ENCODE measurements at places on chromosomes 3 and 15. TPM values are rescaled to one million over a fixed set of nuclear protein-coding genes. Genes with fewer than 3 reads are reported as not detected.

- DNase-seq: no peak
Measured at GRCh38 chr3:197801891-197802778, 11.1 kb downstream of the LRCH3 start.

GRCh38 chr3:64266983-64267382 is 41.7 kb upstream of the PRICKLE2 start:
- DNase-seq: no peak

DNA sequence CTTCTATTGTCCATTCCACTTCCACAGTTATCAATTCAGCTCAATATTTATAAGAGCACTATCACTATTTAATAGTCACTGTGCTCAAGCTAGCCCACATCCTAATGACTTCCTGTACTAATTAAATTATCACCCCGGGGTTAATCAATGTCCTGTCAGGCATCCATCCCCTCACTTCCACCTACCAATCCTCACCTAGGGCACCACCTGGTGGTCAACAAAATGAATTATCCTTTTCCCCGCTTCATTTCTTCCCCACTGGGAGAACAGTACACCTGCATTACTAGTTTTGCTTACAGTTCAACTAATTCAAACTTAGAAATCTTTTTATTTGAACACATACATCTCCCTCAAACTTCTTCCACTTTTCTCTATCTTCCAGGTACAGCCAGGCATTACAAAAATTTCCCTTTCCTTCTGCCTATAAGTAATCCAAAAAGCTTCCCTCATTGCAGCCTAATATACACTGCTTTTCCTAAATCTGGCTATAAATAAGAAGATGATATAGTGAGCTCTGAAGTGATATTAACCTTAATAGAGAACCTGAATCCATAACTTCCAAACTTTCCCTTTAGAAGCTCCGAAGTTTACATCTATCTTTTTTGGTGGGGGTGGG is 68.5 kb downstream of the TMCC1 start:
- DNase-seq: no peak

The ALG1L2 gene
- not detected for total RNA-seq
